Hepatocyte (in vitro differentiated cells): ENCODE measurements at places on chromosomes 7 and 10.

DNA sequence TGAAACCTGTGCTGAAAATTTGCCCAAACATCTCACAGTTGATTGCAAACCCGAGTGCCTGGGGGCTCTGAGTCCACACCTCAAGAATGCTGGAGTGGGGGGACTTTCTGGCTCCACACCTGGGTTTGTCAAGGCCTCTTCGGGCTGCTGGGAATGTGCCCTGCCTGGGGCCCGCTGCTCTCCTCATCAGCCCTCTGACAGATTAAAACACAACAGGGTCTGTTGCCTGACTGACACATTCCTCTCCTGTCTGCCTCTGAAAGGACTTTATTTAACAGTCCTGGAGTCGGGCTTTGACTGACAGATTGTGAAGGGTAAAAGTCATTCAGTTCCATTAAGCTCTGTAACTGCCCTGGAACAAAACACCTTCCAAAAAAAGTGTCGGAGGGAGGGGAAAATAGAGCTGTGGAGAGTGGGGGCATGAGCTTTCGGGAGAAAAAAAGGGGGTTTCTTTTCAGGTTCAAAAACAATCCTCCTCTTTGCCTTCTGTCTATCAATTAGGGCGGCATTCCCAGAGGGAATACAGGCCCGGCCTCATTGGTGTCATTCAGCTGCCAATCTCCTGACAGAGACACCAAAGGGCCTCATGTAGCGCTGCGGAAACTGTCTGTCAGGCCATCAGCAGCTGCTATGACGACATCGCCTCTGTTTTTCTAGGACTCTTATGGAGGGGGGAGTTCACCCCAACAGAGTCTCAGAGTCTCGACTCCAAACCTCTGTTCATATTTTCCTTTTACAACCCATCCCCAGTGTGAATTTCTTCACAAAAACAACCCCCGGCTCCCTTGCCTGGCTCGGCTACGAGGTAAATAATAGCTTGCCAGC, 398.8 kb upstream of the NFE2L3 start:
- peak; percentile 48 for DNase-seq

GRCh38 chr10:19998482-19998881, 182.2 kb downstream of the PLXDC2 start:
- no peak for DNase-seq

- no peak for DNase-seq
Measured at GRCh38 chr10:104049504-104050250, 36.0 kb downstream of the COL17A1 start.

- DNase-seq, result no peak
Measured at GRCh38 chr10:32217216-32217615, 129.7 kb downstream of the EPC1 start.

DNA sequence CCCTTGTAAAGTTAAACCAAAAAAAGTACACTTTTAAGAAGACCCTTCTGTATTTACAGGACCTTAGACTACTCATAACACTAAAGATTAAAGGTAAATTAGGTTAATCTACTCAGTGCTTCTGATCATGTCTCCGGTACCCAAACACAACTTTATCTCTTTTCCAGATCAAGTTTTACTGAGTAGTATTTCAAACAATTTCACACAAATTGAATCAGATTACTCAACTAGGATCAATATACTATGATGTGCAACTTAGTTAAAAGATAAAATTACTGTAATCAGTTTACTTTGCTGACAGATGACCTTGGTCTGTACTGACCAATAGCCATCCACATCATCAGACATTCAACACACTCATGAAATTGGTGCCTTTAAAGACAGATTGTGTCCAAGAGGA, 191.4 kb downstream of the SEMA3A start:
- DNase-seq, result no peak

DNA sequence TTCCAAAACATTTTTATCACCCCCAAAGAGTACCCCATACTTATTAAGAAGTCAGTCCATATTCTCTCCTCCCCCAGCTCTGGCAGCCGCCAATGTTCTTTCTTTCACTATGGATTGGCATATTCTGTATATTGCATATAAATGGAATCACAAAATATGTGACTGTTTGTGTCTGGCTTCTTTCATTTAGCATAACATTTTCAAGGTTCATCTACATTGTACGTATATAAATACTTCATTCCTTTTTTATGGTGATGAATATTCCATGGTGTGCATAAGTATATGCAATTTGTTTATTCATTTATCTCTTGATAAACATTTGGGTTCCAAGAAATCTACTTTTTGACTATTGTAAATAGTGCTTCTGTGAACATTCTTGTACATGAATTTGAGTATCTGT, 653.1 kb downstream of the XPNPEP1 start:
- DNase-seq, result no peak

GRCh38 chr7:73740212-73740611, 1.6 kb upstream of the ABHD11 start:
- no peak for DNase-seq

DNA sequence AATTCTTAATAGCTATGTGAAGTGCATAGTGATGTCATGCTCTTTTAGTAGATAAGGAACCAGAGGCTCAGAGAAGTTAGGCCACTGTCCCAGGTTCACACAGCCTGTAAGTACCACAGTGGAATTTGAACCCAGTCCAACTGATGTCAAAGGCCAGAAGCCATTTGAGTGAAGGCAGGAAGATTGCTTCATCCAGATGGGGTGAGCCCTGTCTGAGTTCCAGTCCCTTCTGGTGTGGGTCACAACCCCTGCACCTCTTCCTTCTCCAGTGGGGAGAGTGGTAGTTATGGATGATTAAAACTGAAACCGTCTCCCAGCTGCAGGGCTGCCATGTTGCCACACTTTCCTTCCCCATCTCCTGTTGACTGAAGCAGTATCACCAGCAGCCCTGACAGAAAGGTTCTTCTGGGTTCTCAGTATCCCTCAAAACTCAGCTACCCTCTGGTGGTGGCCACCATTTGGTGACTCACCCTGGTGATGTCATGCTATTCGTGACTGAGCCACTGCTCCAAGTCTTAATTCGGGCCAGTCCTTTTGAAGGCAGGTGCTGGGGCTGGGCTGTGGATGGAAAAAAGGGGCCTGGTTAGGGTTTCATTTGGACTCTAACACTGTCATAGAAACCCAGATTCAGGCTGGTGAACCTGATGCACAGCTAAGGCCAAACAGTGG, 1.5 kb upstream of the C10orf95 start:
- peak; percentile 48 for DNase-seq

DNA sequence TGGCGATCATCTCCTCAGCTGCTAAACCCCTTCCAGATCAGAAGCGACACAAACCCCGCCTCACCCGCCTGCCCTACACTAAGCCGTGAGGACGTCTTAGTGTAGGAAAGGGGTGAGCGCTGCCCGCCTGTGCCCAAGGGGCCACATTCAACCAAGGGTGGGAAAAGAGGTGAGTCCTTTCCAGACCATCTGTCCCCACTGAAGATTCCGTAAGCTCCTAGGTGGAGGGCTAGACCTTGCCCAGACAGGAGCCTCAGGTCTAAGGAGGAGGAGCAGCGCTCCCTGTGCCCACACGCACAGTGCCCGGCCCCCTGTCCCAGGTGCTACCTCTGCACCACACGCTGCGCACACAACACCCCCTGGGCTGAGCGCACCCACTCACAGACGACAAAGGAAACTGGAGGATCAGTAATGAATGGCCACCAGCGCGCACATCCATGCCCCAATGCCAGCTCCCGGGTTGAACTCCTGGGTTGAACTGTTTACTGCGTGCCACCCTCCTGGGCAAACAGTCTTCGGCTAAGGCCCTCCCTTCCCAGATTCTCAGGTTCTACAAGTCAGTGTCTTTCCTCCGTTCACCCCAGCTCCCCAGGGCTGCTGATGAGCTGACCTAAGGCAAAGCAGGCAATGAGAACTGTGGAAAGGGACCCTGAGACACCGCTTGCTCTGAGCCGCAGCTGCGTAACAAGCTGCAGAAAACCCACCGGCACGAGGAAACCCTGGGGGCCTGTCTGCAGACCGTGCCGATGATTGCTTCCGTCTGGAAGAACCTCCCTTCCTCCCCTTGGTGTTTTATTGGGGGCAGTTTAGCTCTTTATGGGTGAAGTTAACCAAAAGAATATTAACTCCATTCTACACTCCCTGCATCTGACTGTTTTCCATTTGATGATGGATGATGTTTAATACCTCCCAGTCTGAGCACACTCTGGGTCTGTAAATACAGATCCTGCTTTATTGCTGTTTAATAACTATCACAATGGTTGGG, 185.9 kb downstream of the MAD1L1 start:
- DNase-seq, result peak; percentile 39

DNA sequence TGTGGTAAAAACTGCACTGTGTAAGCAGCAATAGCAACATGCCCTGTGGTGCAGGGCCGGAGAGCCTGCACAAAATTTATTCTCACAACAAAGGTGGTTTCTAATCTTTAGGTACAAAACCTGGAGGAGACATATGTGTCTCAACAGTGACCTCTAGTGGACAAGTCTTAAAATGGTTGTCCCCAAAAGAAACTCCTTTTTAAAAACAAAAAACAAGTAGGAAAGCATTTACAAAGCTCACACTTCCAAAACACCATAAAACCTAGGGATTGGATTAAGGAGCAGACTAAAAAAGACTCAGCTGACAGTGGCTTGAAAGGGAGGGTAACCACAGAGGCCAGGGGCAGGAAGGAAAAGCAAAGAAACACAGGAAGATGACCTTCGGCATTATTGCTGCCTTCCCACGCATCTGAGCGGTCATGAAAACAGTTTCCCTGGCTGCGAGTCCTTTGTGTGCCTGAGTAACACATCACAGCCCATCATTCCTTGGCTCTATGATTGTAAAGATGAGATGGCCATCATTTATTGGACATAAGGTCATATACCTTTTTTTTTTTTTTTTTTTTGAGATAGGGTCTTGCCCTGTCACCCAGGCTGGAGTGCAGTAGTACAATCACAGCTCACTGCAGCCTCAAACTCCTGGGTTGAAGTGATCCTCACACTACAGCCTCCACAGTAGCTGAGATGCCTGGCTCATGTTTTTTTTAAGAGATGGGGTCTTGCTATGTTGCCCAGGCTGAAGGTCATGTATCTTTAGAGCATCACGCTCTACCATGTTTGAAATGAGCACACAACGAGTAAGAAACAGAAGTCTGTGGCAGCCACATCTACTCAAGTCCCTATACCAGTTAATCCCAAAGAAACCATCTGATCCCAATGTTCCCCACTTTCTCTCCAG, 39.5 kb downstream of the RSU1 start:
- DNase-seq, result peak; percentile 76

DNA sequence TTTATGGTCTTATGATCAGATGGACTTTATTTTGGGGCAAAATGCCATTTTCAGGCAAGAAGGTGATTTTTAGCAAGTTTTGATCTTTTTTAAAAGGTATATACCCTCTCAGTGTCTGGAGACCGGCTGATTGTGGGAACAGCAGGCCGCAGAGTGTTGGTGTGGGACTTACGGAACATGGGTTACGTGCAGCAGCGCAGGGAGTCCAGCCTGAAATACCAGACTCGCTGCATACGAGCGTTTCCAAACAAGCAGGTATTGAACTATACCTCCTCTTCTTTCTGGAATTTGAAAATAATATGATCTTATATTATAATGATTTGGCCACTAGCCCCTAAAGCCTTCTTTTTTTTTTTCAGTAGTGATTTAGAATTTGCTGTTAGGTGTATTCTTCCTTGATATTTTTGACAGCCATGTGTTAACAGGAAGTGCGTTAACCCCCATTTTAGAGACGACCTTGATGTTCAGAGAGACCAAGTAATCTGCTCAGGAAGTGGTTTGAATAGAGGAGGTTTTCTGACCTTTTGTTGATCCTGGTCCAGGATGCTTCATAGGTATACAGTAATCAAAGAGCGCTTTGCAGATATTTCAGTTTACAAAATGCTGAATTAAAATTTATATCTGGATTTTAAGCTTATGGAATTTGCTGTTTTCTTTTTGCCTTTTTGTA, 6.2 kb downstream of the BUB3 start:
- no peak for DNase-seq

- no peak for DNase-seq
Measured at GRCh38 chr7:24773646-24774045, 16.4 kb upstream of the GSDME start.

- DNase-seq, result no peak
Measured at GRCh38 chr7:92119213-92119759, 15.0 kb downstream of the CYP51A1 start.

DNA sequence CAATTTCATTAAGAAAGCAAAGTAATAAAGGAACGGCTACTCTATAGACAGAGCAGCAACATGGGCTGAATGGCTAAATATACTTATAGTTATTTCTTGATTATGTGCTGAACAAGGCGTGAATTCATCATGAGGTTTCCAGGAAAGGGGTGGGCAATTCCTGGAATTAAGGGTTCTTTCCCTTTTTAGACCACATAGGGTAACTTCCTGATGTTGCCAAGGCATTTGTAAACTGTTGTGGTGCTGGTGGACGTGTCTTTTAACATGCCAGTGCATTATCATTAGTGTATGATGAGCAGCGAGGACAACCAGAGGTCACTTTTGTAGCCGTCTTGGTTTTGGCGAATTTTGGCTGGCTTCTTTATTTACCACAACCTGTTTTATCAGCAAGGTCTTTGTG, 28.5 kb upstream of the ZMYND11 start:
- no peak for DNase-seq

- no peak for DNase-seq
Measured at GRCh38 chr7:43876241-43876640, 6.9 kb upstream of the MRPS24 start.

GRCh38 chr7:71419546-71420337, 287.8 kb downstream of the GALNT17 start:
- no peak for DNase-seq

DNA sequence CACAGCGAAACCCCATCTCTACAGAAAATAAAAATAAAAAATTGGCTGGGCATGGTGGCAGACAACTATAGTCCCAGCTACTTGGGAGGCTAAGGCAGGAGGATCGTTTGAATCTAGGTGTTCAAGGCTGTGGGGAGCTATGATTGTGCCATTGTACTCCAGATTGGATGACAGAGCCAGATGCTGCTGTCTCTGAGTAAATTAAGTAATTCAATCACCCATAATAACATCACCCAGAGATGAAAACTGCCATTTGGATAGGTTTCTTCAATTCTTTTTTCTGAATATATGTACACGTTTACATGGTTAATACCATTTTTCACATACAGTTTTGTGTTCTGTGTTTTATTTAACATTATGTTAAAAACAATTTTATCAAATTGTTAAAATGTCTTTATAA, 79.3 kb downstream of the WIPF3 start:
- no peak for DNase-seq

DNA sequence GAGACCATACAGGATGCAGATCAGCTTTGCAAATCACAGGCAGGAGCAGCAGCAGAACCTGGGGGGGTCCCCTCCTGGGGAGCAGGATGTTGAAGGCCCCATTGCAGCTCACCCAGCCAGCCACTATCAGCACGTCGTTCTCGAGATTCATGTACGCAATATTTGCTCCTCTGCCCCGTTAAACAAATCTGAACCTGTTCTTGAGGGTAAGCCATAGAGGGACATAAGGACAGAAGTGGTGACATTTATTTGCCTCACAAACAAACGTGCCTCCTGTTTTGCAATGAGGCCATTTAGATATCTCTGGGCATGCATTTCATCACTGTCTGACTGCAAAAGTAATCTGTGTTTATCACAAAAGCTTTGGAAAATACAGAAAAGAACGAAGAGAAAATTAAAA, 87.3 kb upstream of the BAIAP2L1 start:
- no peak for DNase-seq

DNA sequence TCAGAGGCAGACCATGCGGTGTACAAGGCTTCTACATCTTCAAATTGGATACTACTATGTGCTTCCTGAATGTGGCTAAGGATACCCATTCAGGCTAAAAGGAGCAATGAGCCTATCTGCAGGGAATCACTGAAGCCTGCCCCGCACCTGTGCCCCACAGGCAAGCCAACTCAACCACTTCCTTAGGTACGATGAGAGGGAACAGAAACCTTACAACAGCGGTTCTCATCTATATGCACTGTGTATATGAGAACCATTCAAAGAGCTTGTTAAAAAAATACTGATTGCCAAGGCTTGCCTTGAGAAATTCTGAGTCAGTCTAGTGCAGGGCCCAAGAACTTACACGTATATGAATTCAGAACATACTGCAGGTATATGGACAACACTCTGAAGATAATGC, 679.6 kb downstream of the PARD3 start:
- DNase-seq, result no peak
